ENCODE measurements at places on chromosomes 2 and 18.

DNA sequence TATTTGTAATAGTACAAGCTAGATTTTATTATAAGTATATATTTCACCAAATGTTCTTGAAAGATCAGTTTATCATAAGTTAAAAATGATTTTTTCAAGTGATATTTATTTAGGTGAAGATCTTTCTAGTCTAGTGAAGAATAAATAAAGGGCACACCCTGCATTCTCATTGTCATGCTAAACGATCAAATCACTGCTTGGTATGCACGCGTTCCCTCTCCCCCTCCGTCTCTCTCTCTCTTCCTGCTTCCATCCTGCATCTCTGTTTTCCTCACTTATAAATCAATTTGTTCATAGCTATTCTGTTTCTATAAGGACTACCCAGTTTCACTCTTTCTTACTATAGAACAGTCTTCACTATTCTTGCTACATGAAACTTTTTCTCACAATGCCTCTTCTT, 1067.4 kb downstream of the LRP1B start:
- DNase-seq, result no peak

- DNase-seq, result no peak
Observed at GRCh38 chr2:69510204-69510603, 73.0 kb upstream of the NFU1 start.

DNA sequence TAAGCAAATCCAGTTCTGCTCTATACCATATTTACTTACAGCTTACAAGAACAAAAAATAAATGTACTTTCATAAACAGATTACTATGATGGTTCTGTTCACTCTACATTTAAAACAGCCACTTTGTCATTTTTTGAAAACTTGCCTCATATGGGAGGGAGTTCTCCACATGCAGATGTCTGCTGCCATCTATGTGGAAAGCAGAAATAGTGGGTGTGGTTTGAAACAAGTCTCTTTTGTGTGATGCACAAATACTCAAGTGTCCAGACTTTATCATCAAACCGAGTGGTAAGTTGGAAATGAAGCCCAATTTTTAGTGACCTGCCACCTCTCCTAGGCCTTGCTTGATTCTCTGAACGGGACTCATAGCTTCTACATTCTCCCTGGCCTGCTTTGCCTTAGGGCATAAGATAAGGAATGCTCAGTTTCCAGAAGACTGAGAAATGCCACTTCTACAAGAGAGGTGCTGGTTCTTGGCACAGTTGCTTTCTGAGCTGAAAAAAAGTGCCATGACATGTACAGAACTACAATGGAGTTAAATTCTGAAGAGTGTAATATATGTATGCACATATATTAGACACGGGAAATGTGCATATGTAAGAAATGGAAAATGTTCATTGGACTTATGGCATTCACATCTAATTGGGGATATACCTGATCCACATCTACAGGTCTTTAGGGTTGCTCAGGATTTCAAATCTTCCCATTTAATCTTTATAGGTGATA, 221.0 kb downstream of the SLC8A1 start:
- DNase-seq, result no peak

GRCh38 chr2:286774-287392, 1.0 kb downstream of the ALKAL2 start:
- DNase-seq, result no peak

GRCh38 chr2:239046822-239047221, 198.9 kb downstream of the TWIST2 start:
- DNase-seq, result no peak

GRCh38 chr2:215530191-215530968, 94.5 kb upstream of the FN1 start:
- no peak for DNase-seq

DNA sequence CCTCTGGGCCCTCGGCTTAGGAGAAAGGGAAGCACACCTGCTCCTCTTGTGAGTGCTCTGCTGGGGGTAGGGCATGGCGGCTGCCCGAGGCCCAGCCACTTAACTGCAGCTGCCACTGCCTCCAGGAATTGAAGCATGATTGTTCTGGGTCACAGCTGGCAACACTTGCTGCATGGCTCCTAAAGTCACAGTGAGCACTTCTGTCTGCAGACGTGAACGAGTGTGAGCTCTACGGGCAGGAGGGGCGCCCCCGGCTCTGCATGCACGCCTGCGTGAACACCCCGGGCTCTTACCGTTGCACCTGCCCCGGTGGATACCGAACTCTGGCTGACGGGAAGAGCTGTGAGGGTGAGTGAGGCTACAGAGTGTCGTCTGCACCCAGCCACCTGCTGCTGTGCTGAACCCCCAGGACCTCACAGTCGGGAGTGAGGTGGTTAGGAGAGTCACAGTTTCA, 44.4 kb downstream of the FBLN7 start:
- peak; percentile 63 for DNase-seq

DNA sequence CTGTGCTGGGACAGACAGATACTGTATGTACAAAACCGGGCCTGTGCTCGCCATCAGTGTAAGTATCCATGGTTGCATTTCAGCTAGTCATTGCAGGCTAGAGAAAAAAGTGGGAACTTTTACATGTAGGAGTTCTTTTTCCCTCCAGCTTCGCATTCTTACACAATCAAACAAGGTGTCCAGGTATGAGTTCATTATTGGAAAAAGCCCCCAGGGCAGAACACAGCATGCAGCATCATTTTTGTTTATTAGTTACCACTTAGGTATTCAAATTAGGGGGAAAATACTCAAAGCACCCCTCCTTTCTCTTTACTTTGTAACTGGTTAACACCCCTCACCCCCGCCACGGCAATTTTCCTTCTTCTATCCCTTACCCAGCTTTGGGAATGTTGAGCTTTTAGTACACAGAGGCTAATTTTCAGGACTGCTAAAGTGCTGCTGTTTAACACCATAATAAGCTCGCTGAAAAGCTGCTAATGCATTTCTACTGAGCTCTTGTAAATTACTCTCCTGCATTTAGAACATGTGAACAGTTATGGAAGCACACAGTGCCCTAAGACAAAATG, 13.6 kb downstream of the UPP2 start:
- no peak for DNase-seq

GRCh38 chr18:21656402-21656801, 44.3 kb downstream of the SNRPD1 start:
- DNase-seq, result no peak

- no peak for DNase-seq
Observed at GRCh38 chr18:50107468-50107977, 87.4 kb downstream of the MYO5B start.

GRCh38 chr2:30421604-30422443, 25.2 kb upstream of the LCLAT1 start:
- DNase-seq, result peak; percentile 15

GRCh38 chr2:50125246-50125645, 906.7 kb downstream of the NRXN1 start:
- DNase-seq, result no peak

GRCh38 chr2:121346407-121346806, 61.4 kb upstream of the TFCP2L1 start:
- no peak for DNase-seq

GRCh38 chr2:236605345-236605734, 35.7 kb downstream of the ACKR3 start:
- DNase-seq, result no peak

DNA sequence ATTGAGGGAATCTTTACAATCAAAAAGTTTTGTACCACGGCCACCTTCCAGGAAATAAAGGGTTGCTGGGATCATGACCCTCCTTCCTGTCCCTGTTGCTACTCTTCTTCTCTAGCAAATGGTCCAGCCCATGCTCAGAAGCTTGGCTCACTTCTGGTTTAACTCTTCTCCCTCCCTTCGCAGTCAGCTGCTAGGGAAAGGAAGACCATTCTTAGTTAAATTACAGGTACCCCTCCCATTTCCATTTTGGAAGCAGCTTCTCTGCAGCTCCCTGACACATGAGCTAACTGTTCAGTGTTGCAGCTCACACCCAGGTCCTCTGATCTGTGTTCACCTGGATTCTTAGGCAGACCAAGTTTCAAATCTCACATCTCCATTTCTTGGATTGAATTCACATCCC, 100.3 kb downstream of the DOCK10 start:
- DNase-seq, result no peak

- no peak for DNase-seq
Observed at GRCh38 chr18:58313491-58314032, 269.5 kb downstream of the NEDD4L start.

DNA sequence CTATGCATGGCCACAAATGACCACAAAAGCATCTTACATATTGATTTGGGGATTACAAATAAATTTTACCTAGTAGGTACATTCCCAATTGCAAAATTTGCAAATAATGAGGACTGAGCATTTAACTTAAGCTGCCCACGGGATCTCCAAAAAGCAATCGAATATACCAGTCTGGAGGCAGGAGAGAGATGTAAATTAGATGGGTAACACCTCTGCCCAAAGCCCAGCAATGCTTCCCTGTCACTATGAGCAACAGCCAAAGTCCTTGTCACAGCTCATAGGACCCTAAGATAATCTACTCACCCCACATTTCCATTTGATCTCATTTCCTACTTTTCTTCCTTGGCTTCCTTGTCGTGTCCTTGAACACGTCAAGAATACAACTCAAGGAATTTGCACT, 172.2 kb downstream of the SUCLG1 start:
- no peak for DNase-seq

GRCh38 chr2:26316845-26317244, 29.1 kb upstream of the SELENOI start:
- DNase-seq, result no peak

DNA sequence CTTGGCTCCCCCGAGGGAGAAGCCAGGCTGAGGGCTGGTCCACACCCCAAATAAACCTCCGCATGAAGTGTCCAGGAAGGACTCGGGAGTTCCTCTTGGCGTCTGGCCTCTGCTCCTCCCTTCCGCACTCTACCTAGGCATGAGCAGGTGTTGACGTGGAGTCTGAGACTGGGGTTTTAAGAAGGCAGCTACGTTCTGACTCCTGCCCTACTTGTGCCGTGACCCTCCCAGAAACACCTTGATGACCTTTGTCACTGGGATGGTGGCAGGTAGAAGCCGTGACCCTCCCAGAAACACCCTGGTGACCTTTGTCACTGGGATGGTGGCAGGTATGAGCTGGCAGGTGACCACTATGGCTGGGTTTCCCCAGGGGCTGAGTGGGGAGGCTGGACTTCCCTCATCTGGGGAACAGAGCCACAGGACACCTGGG, 54.8 kb downstream of the HS6ST1 start:
- DNase-seq, result no peak

DNA sequence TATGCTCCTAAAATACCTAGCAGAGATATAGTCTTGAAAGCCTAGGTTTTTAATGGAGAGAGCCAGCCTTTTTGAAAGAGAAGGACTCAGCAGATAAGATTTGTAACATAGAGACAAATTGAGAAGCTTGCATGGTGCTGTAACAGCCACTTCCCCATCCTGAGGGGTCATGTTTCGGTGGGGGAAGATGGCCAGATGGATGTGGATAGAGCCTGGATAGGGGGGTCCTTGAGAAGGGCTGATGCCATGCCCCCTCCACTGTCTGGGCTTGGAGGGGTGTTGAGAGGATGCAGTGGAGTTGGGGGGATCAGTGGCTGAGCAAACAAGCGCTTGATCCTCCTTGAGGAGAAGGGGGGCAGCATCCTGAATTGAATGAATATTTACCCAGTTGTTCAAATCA, 178.0 kb upstream of the HS6ST1 start:
- DNase-seq, result no peak

DNA sequence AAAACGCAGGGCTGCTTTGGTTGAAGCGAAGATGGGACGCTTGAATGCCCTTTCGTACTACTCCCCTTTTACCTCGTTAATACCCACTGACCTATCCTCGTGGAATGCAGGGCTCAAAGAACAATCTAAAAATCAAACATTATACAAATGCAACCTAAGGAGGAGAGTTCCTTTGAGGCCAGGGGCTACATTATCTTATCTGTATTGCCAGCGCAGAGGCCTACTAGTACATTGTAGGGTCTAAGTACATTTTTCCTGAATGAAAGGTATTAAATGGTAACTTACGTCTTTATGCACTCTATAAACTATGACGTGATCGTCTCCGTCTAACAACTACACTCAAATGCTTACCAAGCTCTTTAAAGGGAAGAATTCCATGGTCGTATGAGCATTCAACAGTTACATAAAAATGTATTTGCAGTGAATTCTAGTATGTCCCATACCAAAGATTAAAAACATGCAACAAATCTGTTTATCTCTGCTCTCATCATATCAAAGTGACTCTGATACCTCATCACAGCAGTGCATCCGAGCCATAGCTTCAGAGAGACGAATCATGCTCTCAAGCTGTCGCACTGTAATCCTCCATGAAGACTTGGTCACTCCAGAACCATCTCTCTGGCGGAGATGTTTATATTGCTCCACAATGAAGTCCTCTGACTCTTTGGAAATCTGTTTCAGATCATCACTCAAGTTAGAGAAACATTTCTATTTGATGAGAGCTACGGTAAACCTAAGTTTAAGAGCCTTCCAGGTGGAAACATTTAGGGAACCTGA, 14.1 kb upstream of the LCT start:
- no peak for DNase-seq

DNA sequence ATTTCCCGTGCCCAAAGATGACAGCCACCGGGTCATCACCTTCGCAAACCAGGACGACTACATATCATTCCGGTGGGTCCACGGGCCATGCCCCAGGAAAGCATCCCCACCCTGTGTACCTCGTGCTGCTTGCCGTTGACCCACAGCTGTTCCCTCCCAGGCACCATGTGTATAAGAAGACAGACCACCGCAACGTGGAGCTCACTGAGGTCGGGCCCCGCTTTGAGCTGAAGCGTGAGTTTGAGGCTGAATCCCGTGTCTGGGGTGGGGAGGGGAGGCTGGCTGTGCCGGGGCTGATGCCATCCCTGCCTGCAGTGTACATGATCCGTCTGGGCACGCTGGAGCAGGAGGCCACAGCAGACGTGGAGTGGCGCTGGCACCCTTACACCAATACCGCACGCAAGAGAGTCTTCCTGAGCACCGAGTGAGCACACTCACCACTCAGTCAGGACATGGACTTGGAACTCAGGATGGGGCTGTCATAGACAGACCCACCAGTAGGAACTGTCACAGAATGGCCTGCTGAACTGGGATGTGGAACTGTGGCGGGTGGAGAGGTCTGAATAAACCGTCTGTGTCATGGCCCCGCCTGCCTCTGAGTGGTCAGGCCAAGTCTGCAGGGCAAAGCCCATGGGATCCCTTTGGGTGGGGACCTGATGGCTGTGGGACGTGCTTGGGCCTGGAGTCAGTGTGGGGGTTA, 3.5 kb downstream of the IMP4 start:
- DNase-seq, result no peak

DNA sequence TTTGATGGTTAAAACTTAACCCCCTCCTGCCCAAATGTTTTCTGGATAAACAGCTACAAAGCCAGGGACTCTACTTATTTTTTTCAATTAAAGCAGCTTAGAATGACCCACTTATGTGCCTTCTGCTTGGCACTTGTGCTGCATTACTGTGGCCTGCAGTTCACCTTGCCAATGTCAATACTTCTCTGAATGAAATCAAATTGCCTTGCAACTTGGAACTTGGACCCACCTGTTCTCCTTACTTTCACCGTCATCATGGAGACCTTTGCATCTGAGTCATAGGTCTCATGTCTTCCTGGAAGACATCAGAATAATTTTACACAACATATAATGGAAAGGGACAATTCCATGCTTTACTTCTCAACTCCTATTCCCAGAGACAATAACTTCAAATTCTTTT, 92.1 kb upstream of the FHL2 start:
- no peak for DNase-seq

- DNase-seq, result no peak
Observed at GRCh38 chr2:46954951-46955571, 39.5 kb upstream of the MCFD2 start.

Measured in stimulated activated CD4-positive, alpha-beta T cell treated with anti-CD3 and anti-CD28 coated beads, Interleukin-2, amount 100 ng/mL, for 24 hours (primary cell).